ENCODE measurements at places on chromosomes 2 and 18. TPM values are rescaled to one million over a fixed set of nuclear protein-coding genes. Genes with fewer than 3 reads are reported as not detected.
A peak's percentile ranks its signal among the peaks of the same experiment; 100 is the strongest.

- H3K27ac ChIP-seq = no peak overlapping the region
- H3K4me3 ChIP-seq = no peak overlapping the region
- H3K36me3 ChIP-seq = no peaks in the 10 kb centered on the region
- no peaks in the 10 kb centered on the region for H3K27me3 ChIP-seq
- no peak for DNase-seq
- H3K4me1 ChIP-seq = no peaks in the 10 kb centered on the region
Measured at GRCh38 chr2:6793913-6794312, 71.8 kb downstream of the CMPK2 start.

DNA sequence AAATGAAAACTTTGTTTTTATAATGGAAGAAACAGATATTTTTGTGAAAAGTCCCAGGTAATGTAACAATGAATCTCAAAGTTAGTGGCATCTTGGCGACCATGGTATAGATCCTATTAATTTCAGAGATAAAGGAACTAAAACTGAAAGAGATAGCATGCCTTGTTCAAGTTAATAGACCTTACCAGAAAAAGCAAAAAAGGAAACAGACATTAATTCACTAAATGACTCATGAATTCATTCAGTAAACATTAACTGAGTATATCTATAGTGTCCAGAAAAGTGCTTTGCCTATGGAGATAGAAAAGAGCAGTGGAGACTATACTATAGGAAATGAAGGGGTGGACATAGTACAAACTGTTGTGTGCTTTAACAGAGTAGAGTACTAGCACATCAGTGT is 763.3 kb downstream of the TRIB2 start:
- no peak overlapping the region for H3K27ac ChIP-seq
- H3K27me3 ChIP-seq = no peaks in the 10 kb centered on the region
- no peaks in the 10 kb centered on the region for H3K36me3 ChIP-seq
- no peak overlapping the region for H3K4me3 ChIP-seq
- no peak for DNase-seq

DNA sequence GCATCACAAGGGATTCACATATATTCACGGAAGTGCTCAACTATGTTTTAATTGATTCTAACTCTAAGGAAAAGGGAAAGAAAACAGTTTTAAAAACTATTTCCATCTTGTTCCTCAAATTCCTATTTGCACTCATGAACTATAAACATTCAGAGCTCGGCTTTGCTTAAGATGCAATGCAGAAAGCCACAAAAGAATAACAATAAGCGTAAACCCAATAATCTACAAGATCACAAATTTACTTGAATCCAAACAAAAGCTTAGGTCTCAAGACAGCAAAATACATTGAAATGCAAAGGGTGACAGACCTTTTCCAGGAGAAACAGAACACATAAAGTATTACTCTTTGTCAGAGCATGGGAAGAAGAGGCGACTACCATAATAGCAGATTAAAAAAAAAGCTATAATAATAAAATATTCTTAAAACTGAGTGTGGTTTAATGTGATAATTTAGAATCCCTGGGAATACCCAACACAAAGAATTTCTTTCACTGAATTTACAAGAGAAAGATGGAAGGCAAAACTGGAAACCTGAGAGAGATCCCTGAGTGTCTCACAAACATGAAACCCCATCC is 1094.9 kb downstream of the LRP1B start:
- no peak for DNase-seq
- no peak overlapping the region for H3K4me3 ChIP-seq
- no peaks in the 10 kb centered on the region for H3K27me3 ChIP-seq
- no peak overlapping the region for H3K27ac ChIP-seq
- H3K4me1 ChIP-seq = peaks cover 2% of the 10 kb centered on the region
- H3K36me3 ChIP-seq = no peaks in the 10 kb centered on the region

DNA sequence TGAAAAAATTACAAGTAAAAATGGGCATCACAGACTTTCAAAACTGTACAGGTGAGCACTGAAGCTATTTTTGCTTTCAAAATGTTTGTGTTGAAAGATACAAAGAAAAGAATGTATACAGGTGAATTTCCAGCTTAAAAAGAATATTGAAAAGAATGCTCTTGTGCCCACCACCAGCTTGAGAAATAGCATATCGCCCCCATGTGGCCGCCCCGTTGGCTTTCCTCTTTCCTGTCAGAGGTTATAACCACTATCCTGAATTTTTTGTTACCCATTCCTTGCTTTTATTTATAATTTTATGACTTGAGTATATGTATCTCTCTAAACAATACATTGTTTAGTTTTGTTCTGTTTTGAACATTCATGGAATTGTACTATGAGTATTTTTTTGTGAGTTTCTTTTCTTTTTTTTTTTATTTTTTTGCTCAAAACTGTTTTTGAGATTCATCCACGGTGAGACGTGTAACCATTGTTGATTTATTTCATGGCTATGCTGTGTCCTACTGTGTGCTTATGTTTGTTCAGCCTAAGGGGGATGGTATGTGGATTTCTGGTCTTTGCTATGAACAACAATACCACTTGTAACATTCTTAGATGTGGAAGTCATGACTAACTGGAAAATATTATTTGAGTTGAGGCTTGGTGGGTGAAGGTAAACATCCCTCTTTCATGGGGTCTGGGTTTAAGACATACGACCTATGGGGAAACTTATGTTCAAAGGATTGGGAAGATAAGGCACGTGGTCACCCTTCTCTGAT is 11.6 kb downstream of the TRPM8 start:
- peak; percentile 39 for DNase-seq
- H3K4me3 ChIP-seq = no peak overlapping the region

Gene IL1A
- 0.25 TPM for polyA plus RNA-seq

DNA sequence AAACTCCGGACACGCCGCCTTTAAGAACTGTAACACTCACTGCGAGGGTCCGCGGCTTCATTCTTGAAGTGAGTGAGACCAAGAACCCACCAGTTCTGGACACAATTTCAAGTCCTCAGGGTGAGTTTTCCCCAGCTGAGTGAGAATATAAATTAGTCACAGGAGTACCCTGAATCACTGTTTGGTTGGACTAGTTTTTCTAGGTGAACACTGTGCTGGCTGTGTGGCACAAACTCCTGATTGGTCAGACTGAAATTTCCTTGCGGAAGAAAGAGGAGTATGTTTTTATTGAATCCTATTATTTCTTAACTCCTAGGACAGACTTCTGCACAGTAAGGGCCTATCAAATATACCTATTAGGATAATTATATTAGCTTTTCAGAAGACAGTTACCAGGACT is 288.1 kb upstream of the UBE2E3 start:
- H3K27me3 ChIP-seq = no peaks in the 10 kb centered on the region
- DNase-seq = no peak
- no peak overlapping the region for H3K27ac ChIP-seq
- H3K36me3 ChIP-seq = no peaks in the 10 kb centered on the region
- no peaks in the 10 kb centered on the region for H3K4me1 ChIP-seq

- no peak overlapping the region for H3K4me3 ChIP-seq
- no peaks in the 10 kb centered on the region for H3K36me3 ChIP-seq
- H3K27ac ChIP-seq = no peak overlapping the region
- H3K4me1 ChIP-seq = no peaks in the 10 kb centered on the region
Measured at GRCh38 chr2:61970807-61971556, 65.5 kb downstream of the COMMD1 start.

DNA sequence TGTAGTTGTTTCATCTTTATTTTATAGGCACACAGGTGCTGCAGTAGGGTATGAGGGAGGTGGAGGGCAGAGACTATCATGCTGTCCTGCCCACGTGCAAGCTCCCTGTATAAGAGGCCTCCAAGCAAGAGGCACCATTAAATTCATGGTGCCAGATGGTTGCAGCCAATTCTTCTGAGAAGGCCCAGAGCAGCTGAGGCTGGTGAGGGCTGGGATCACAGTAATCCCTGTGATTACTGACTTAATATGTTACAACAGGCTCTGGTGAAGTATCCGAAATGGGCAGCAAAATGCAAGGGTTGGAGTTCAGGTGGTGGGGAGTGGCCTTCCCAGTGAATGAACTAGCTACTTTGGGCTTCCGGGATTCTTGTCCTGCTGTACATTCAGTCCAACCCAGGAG is 191.9 kb upstream of the SMAD2 start:
- no peaks in the 10 kb centered on the region for H3K27me3 ChIP-seq
- no peak overlapping the region for H3K27ac ChIP-seq
- H3K4me3 ChIP-seq = no peak overlapping the region

DNA sequence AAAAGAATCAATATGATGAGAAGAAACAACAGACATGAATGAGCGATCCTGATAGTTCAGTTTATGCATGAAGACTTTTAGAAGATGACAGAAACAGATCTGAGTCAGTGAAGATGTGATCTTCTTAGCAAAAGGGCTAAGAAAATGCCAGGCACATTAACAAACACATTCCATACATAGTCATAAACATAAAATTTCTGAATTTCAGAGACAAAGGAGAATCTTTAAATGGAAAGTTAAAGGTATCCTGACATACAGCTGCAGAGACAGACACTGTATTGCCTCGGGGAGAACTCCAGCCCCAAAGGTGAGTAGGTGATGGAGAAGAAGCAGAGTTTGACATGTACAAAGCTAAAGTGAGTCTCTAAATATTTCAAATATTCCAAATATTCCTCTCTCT is 40.6 kb upstream of the FN1 start:
- no peak overlapping the region for H3K27ac ChIP-seq
- DNase-seq = no peak
- H3K4me3 ChIP-seq = no peak overlapping the region
- no peaks in the 10 kb centered on the region for H3K4me1 ChIP-seq

Gene RIOK3
- polyA plus RNA-seq = 14.8 TPM

DNA sequence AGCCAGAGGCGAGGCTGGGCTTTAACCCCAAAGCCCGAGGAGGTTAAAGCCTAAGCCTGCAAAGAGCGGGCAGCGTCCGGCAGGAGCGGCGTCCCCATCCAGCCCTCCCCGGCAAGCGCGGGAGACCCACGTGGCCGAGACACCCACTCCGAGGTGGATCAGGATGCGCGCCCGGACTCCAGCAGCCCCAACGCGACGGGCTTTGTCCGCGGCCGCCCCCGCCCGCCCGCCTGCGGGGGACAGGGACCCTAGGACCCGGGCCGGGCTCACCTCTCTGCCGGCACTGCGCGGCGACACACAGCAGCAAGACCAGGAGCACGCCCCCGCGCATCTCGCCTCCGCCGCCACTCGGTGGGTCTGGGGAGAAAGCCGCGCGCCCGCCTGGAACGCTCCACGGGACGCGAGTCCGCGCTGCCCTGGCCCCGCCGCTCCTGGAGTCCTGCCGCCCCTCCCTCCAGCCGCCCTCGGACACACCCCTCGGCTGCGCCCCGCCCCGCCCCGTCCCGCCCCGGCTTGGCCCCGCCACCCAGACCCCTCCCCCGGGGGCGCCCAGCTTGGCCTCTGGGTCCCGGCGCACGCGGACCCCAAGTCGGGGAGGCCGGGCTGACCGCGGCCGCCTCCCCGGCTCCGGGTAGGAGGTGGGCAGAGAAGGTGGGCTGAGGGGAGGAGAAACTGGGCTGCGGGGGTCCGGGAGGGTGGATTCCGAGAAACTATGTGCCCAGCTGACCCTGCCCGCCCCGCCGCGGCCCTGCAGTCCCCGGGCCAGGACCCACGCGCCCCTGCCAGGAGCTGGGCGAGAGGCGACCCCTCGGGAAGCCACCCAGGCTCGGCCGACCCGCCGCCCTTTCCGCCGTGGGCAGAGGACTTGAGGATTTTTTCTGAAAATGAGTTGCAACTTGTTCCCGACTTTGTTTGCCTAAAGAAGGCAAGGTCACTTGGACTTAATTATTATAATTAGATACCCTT is at the start of gene LAMA1:
Gene LAMA1 (minus strand): TSS at position 408 of the 966 bp plus-strand sequence. CDS start 77 bp downstream, at position 331.
- H3K27me3 ChIP-seq = peaks cover 39% of the 10 kb centered on the region
- no peaks in the 10 kb centered on the region for H3K36me3 ChIP-seq
- peaks cover 4% of the 10 kb centered on the region for H3K4me1 ChIP-seq
- no peak for DNase-seq
- H3K4me3 ChIP-seq = no peak within 1 kb of the TSS

- H3K36me3 ChIP-seq = no peaks in the 10 kb centered on the region
- no peaks in the 10 kb centered on the region for H3K4me1 ChIP-seq
- no peaks in the 10 kb centered on the region for H3K27me3 ChIP-seq
- no peak overlapping the region for H3K4me3 ChIP-seq
- no peak for DNase-seq
Measured at GRCh38 chr18:29378651-29379136, 1201.8 kb upstream of the CDH2 start.

Measured in endothelial cell of umbilical vein (primary cell).